NCI-H1417 (cell line): ENCODE measurements at places on chromosomes 7 and 10.

DNA sequence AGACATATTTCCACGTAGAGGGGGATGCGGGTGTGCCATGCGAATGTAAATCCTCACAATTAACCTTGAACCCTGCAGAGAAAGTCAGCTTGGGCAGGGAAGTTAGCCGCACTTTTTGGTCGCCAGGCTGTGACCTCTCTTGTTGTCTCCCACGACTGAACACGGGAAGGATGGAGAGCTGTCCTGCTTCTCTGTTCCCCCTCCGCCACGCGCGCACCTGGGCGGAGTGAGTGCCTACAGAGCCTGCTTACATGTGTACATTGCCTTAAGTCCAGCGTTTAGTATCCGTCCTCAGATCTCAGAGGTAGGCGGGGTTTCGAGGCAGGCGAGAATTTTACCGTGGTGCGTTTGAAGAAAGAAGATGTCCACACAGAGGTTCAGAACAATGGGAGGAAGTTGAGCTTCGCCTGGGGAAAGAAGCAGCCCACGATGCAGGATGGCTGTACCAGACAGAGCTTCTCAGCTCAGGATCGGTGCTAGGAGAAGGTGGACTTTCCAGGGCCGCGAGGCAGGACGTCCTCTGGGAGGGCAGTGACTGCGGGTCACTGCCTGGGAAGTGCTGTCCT, 482 bp upstream of the ERCC6 start:
- DNase-seq: peak; percentile 29

- no peak for DNase-seq
Measured at GRCh38 chr7:117126676-117127075, 173.4 kb downstream of the ST7 start.

DNA sequence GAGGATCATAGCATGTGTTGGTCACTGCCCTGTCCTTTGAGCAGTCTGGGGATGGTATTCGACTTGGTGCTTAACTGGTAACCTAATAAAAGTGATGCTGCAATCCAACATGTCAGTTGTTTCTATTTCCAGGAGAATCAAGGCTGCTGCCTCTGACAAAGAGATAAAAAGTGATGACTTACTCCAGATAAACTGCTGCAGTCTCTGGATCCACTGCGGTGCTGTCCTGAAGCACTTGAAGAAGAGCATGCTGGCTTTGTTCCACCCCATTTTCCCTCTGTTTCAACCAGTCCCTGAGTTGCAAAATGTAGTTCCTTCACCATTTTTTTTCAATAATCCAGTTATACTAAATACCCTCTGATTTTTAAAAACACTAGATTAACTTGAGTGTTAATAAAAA, 403.5 kb upstream of the ANKRD30A start:
- no peak for DNase-seq

DNA sequence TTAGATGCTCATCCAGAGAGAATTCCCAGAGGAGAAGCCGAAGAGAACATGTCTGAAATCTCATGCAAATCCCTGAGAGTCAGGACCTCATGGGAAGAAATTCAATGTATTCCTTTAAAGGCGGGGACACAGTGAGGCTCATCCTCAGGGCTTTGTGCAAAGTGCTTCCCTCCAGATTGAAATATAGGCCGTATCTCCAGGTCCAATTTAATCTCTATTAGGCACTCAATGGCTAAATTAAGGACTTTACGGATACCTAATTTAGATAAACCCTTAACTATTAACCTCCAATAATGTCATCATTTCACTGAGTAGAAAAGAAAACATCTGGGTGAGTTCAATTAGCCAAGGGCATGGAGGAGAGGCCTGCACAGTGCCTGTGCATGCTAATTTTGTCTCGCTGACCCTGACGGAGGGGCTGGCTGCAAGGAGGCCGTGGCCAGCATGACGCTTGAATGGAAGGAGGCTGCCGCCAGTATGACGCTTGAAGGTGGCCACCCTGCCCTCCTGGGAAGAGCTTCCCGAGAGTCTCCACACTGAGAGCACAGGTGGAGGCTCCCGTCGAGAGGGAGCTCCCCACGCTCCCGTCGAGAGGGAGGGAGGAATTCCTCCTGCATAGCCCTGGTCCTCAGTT, 287.6 kb downstream of the ADARB2 start:
- no peak for DNase-seq

- no peak for DNase-seq
Measured at GRCh38 chr10:70592186-70592735, 10.3 kb downstream of the PRF1 start.

- DNase-seq: peak; percentile 26
Measured at GRCh38 chr7:128236924-128237586, 4.0 kb upstream of the LEP start.
